ENCODE measurements at places on chromosomes 12 and 14. TPM values are rescaled to one million over a fixed set of nuclear protein-coding genes. Genes with fewer than 3 reads are reported as not detected.

SLC5A8 gene
- 2.8 TPM for total RNA-seq

REP15 gene
- 4.5 TPM for total RNA-seq

TAS2R46 gene
- total RNA-seq: 1.3 TPM

SERPINA3 gene
- 36.4 TPM for total RNA-seq

PTPN21 gene
- total RNA-seq: 70.6 TPM

PPP4R4 gene
- 2.2 TPM for total RNA-seq

C12orf50 gene
- total RNA-seq: not detected

PNMA1 gene
- total RNA-seq: 22.0 TPM

NAB2 gene
- 37.3 TPM for total RNA-seq

HEBP1 gene
- 86.2 TPM for total RNA-seq

ENDOU gene
- 0.32 TPM for total RNA-seq
